ENCODE measurements at places on chromosomes 6 and 20. TPM values are rescaled to one million over a fixed set of nuclear protein-coding genes. Genes with fewer than 3 reads are reported as not detected.
A peak's percentile ranks its signal among the peaks of the same experiment; 100 is the strongest.

Gene CCN5
- polyA plus RNA-seq: not detected

Gene NKX2-2
- polyA plus RNA-seq: not detected

DNA sequence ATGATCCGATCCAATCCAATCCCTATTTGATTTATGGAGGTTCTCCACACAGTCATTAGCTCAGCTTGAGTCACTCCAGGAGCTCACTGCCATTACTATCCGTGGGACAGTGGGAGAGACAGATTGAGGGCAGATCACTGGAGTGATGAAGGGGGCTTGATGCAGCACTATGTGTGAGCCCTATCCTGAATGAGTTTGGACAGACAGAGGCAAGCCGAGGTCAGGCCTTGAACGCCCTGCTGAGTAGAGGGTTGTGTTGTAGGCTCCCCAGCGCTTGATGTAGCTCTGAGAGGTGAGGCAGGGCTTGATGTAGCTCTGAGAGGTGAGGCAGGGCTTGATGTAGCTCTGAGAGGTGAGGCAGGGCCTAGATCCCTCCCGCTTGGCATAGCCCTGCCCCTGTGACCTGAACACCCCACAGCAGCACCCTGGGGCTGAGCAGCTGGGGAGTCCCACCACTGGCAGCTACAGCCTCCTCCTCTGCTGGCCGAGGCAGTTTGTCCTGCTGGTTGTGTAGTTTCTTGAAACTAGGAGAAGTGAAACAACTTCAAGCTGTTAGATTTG, 58.7 kb downstream of the ZFAND3 start:
- no peaks in the 10 kb centered on the region for H3K4me1 ChIP-seq
- H3K27me3 ChIP-seq: no peaks in the 10 kb centered on the region
- H3K36me3 ChIP-seq: no peaks in the 10 kb centered on the region
- no peak for DNase-seq
- no peak overlapping the region for H3K27ac ChIP-seq

DNA sequence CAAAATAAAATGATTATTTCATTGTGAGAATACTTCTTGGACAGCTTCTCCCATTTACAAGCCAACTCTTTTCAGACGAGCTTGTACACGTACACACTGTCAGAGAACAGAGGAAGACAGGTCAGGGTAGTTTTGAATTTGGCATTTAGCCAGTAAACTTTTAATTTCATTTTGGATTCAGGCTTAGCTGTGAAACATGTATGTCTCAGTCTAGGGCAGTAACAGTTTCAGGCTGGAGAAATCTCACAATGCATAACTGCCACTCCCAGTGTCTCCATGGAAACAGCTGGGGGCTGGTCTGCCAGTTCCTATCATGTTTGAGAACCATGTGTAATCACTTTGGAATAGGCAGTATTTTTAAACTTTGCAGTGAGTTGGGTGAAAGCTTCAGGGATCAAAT, 22.0 kb upstream of the QKI start:
- no peak overlapping the region for H3K4me3 ChIP-seq
- H3K4me1 ChIP-seq: peaks cover 17% of the 10 kb centered on the region
- peak overlapping the region; percentile 83 for H3K27ac ChIP-seq

Measured in keratinocyte (primary cell).